NCI-H524 (cell line): ENCODE measurements at places on chromosomes 2 and 18.

GRCh38 chr2:62489162-62489561 is 16.8 kb downstream of the TMEM17 start:
- no peak for DNase-seq

GRCh38 chr18:48887905-48888772 is 62.6 kb downstream of the SMAD7 start:
- no peak for DNase-seq

DNA sequence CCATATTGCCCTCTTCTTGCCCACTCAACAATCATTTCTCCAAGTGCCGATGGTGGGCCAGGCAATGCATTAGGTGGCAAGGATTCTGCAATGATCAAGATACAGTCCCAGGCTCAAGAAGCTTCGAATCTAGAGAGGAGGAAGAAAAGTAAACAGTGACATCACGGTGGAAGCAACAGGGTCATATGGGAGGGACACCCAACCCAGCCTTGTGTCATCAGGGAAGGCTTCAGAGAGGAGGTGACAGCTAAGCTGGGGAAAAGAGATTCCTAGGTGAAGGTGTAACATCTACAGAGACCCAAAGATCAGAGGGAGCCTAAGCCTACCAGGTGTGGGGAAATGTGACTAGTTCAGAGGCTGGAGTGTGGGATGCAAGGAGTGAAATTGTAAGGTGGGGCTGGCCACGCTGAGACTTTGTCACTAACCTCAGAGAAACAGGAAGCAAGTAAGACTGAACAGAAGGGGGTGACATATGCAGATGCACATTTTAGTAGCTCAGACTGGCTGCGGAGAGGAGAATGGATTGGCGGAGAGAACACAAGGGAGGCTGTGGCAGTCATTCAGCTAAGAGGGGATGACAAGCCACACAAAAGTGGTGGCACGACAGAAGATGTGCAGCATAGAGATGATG is 104.9 kb downstream of the ANKRD44 start:
- DNase-seq, result no peak

DNA sequence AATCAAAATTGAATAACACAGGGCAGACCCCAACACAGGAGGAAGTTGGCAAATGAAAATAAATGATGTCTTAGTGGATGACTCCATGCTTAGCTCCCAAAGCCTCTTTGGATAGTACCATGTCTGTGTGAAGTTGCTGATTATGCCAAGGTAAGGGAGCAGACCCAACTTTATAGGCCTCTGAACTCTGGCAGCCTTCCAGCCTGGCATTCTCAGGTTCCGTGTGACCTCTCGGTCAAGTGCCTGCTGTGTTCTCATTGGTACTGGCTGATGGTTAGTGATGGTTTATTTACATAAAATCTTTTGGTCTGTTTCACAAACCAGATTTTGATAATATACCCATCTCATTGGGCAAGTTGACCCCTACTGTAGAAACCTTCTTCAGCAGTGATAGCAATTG is 112.2 kb upstream of the TTC39C start:
- no peak for DNase-seq

GRCh38 chr18:48021273-48021914 is 90.9 kb upstream of the SMAD2 start:
- DNase-seq, result no peak

DNA sequence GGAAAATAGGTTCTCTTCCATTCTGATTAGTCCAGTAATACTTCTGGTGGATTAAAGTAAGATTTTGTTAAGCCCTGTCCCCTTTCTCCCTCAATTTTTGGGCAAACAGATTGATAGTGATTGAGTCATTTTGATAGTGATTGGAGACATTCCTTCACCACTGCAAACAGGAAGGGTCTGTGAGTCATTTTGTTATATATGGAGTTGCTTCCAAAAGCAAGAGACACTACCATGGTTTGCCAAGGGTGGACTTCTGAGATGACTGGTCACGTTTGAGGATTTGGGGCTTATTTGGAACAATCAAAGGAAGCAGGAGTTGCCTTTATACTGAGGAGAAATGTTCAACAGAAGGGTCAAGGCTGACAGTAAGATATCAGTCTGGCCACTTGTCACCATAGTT is 249.9 kb downstream of the PARD3B start:
- DNase-seq, result no peak

DNA sequence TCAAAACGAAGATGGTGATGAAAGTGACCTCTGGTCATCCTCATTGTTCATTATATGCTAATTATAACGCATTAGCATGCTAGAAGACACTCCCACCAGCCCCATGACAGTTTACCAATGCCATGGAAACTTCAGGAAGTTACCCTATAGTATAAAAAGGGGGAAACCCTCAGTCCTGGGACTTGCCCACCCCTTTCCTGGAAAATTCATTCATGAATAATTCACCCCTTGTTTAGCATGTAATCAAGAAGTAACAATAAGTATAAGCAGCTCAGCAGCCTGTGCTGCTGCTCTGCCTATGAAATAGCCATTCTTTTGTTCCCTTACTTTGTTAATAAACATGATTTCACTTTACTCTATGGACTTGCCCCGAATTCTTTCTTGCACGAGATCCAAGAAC is 70.5 kb upstream of the CHAC2 start:
- no peak for DNase-seq

- no peak for DNase-seq
These were observed 599.3 kb downstream of the ARHGAP15 start for GRCh38 chr2:143728498-143728897.

DNA sequence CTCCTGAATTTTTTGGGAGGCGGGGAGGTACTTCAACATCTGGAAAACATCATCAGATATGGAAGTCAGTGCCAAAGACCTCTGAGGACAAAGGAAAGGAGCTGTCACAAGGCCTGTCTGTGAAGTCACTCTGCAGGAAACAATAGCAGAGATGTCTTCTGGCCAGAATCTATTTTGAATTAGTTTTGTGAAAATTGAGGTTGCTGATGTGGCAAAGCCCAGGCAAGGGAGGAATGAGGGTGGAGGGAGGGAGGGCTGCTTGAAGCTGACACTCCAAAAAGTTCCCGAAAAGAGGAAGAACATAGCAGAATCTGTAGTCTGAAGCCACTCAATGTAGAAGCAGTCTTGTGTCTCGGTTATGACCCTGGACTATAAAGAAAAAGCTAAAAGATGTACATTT is 151.1 kb upstream of the LHCGR start:
- no peak for DNase-seq

GRCh38 chr2:154307007-154307406 is 391.5 kb upstream of the KCNJ3 start:
- no peak for DNase-seq

GRCh38 chr2:64598226-64598625 is 55.5 kb downstream of the SERTAD2 start:
- no peak for DNase-seq

- DNase-seq, result no peak
These were observed 268.8 kb downstream of the ARHGAP15 start for GRCh38 chr2:143397884-143398614.
